ENCODE measurements at places on chromosomes 5 and 9.

- DNase-seq: no peak
Observed at GRCh38 chr5:42570966-42571960, 148.0 kb downstream of the GHR start.

DNA sequence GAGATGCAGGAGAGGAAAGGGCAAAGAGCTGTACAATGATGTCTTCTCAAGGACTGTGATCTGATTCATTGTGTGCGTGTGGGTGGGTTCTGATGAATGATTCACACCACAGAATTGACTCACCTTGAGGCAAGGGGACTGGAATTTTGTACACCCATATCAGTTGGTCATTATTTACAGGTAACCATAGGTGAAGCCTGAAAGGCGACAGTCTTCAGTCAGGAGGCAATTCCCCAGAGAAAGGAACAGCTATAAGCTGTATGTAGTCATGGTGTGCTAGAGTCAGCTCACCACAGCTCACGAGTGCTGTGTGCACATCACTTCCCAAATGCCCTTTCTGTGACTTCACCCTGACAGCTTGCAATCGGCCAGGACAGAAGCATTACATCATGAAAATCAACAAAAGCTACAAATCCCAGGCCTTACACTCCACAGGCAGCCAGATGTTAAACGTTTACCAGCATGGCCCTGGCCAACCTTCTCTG is 87.6 kb upstream of the RPS23 start:
- no peak for DNase-seq

GRCh38 chr5:171486613-171487012 is 67.2 kb downstream of the FGF18 start:
- DNase-seq: no peak

GRCh38 chr5:33336891-33337636 is 103.7 kb upstream of the TARS1 start:
- DNase-seq: no peak

DNA sequence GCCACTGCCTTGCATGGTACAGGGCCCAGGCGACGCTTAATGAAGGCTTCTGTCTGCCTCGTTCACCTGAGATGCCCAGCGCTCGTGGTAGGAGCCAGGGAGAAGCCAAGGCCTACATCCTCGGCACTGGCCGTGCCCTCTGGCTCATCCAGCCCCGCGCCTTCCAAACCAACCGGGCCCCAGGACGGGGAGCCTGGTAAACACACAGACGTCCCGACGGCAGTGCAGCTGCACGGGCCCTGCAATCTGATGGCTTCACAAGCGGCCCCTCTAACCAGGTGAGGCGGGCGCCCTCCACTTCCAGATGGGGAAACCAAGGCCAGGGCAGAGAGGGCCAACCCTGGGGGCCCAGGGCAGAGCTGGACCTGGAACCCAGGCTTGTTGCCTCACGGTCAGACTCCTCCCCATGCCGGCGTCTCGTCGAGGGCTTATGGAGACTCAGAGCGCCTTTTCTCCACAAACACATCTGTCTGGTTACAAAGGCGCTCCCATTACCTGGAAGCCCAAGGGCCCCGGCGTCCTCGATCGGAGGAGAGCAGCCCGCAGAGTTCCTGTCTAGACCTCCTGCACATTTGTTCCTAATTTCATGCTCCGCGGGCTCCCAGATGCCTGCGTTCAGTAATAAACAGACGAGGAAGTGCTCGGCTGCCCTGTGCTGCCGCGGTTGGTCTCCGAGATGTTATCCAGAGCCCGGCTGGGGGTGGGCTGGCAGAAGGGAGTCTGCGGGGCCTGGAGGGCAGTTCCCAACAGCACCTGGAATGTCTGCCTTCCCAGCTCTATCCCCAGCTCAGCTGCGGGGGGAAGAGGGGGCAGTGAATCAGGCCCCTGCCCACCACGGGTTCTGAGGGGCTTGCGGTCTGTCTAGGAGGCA is 23.5 kb downstream of the FAM163B start:
- DNase-seq: no peak

GRCh38 chr5:23013395-23013998 is 160.4 kb upstream of the CDH12 start:
- DNase-seq: no peak

DNA sequence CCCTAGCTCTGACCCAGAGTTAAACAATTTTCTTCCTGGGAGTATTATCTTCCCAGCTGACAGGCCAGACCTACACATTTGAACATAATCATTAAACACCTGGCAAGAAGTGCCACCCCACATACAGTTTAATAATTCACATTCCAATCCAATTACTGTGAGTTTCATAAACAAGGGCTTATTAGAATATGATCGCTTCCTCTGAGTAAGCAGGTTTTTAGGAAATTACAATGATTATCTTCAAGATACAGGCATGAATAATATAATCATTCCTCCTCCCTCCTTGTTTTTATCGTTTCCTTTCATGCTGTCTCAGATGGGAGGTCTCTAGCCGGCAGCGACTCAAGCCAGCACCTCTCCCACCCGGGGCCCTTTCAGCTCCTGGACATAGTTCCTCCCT is 15.8 kb upstream of the KIF4B start:
- no peak for DNase-seq

- DNase-seq: no peak
Observed at GRCh38 chr5:73352649-73353230, 95.8 kb downstream of the FOXD1 start.

DNA sequence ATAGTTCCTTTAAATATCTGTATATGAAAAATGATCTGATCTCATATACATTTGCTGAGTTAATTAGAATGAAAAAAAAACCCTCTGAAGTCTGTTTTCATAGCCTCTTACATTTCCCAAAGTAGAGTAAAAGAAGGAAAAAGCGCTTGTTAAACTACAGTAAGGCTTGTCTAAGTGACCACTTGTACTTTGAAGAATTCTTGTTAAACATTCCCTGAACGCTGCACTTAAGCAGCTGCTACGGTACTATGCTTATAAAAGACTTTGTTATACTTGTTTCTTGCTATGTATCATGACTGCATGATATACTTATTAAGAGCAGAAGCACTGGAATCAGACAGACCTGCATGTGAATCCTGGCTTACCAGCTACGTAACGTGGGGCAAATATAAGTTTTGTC is 81.7 kb upstream of the MTAP start:
- no peak for DNase-seq

DNA sequence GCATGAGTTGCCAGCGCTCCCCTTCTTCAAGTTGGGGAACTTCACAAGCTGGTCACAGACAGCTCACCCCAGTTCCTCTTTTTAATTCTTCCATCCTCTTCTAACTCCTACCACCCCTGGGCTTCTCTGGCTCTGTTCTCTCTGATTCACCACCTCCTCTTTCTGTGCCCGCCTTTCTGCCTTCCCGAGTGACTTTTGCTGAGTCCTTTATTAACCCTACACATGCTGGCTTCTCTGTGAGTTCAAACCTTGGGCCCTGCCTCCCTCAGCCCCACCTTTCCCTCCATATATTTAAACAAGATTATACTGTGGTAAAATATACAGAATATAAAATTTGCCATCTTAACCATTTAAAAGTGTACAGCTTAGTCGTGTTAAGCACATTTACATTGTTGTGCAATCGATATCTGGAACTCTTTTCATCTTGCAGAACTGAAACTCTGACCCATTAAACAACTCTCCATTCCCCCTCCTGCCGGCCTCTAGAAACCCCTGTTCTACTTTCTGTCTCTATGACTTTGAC is 32.0 kb downstream of the SLC46A2 start:
- DNase-seq: no peak
